Esophagus muscularis mucosa (tissue), 4 donors: ENCODE measurements at places on chromosomes 16 and 17. TPM values are rescaled to one million over a fixed set of nuclear protein-coding genes. Genes with fewer than 3 reads are reported as not detected.

The EFCAB13 gene
- total RNA-seq: 8.8 TPM

The FGF11 gene
- total RNA-seq: not detected

The MT3 gene
- 5.0 TPM for total RNA-seq

The STH gene
- not detected for total RNA-seq

The PRR35 gene
- total RNA-seq: not detected

The ZG16B gene
- total RNA-seq: not detected

The COPZ2 gene
- 68.8 TPM for total RNA-seq

The ARMC5 gene
- total RNA-seq: 5.4 TPM

The TEKT5 gene
- not detected for total RNA-seq

- DNase-seq: no peak
- no peaks in the 10 kb centered on the region for H3K36me3 ChIP-seq
These were observed 322.4 kb downstream of the CBLN1 start for GRCh38 chr16:48959204-48959603.

DNA sequence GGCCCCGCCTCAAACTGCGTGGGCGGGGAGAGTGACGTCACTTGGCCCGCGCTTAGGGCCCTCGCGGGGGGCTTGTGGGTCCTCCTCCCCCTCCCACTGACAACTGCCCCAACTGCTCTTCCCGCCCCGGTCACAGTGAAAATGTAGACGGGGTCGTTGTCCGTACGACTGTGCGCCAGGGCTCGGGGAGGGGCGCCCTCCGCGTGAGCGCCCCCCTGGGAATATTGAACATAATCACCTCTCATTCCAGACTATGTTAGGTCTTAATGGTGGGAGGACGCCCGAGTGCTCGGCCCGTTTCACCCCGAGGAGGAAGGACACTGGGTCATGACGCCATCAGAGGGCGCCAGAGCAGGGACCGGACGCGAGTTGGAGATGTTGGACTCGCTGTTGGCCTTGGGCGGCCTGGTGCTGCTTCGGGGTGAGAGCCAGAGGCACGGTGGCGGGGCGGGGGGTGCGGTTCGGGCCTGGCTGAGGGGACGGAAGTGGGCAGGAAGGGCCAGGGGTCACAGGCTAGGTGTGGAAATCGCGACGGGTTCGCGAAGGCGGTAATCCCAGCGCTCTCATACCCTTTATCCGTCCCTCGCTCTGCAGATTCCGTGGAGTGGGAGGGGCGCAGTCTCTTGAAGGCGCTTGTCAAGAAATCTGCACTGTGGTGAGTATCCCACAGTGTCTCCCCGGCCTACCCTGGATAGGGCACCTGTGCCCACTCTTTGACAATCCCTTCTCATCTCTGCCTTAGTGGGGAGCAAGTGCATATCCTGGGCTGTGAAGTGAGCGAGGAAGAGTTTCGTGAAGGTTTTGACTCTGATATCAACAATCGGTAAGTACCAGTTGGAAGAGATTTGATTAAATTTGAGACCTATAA is at the start of gene ELP5:
Gene ELP5 (plus strand): TSS at position 40 of the 868 bp plus-strand sequence. CDS start 336 bp downstream, at position 376.
- H3K27ac ChIP-seq: peak within 1 kb of the TSS; percentile 99
- peaks cover 21% of the 10 kb centered on the region for H3K36me3 ChIP-seq
- H3K4me1 ChIP-seq: peaks cover 47% of the 10 kb centered on the region
- DNase-seq: peak; percentile 98
- H3K4me3 ChIP-seq: peak within 1 kb of the TSS; percentile 78

DNA sequence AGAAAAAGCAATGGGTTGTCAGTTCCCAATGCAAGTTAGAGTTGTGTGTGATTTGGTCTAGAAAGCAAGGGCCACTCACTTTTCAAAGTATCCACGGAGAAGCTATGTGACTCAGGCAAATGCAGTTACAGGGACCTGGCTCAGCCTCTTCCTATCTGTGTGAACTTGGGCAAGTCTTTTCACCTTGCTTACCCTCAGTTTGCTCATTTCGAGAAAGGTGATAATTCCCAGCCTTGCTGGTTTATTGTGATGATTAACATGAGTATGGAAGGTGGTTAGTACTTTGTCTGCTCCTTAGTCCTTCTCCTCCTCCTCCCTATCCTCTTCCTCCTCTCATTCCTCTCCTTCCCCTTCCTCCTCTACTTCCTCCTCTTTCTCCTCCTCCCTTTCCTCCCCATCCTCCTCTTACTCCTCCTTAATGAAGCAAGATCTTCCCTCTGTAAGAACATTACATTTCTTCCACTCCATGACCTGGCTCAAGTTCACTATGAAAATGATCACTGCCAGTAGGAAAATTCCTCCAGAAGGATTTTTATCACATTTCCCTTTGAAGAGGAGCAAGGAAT is 204.0 kb downstream of the GRIN2A start:
- no peaks in the 10 kb centered on the region for H3K27me3 ChIP-seq
- no peaks in the 10 kb centered on the region for H3K36me3 ChIP-seq
- no peak overlapping the region for H3K27ac ChIP-seq
- DNase-seq: peak; percentile 60
- H3K4me3 ChIP-seq: no peak overlapping the region
- no peaks in the 10 kb centered on the region for H3K4me1 ChIP-seq

- peaks cover 23% of the 10 kb centered on the region for H3K4me1 ChIP-seq
- DNase-seq: no peak
- peaks cover 25% of the 10 kb centered on the region for H3K36me3 ChIP-seq
- peak within 1 kb of the TSS; percentile 46 for H3K27ac ChIP-seq
- H3K27me3 ChIP-seq: no peaks in the 10 kb centered on the region
These were observed at the start of gene SPATA32 for GRCh38 chr17:45261577-45262515. Gene SPATA32 (minus strand): TSS chr17:45262094. CDS start chr17:45262016, 78 bp downstream.

- peaks cover 100% of the 10 kb centered on the region for H3K36me3 ChIP-seq
- no peaks in the 10 kb centered on the region for H3K27me3 ChIP-seq
- no peaks in the 10 kb centered on the region for H3K4me1 ChIP-seq
- no peak for DNase-seq
These were observed 12.1 kb downstream of the ACLY start for GRCh38 chr17:41906465-41907184.

GRCh38 chr17:71273441-71273840 is 847.4 kb upstream of the SOX9 start:
- no peaks in the 10 kb centered on the region for H3K27me3 ChIP-seq
- no peak overlapping the region for H3K4me3 ChIP-seq
- no peaks in the 10 kb centered on the region for H3K36me3 ChIP-seq
- no peak overlapping the region for H3K27ac ChIP-seq

- no peak within 1 kb of the TSS for H3K27ac ChIP-seq
- H3K4me1 ChIP-seq: no peaks in the 10 kb centered on the region
- H3K36me3 ChIP-seq: no peaks in the 10 kb centered on the region
- H3K27me3 ChIP-seq: peaks cover 7% of the 10 kb centered on the region
- H3K4me3 ChIP-seq: no peak within 1 kb of the TSS
These were observed at the start of gene MEFV for GRCh38 chr16:3256146-3256865. Gene MEFV (minus strand): TSS chr16:3256633. CDS start chr16:3256587, 46 bp downstream.

DNA sequence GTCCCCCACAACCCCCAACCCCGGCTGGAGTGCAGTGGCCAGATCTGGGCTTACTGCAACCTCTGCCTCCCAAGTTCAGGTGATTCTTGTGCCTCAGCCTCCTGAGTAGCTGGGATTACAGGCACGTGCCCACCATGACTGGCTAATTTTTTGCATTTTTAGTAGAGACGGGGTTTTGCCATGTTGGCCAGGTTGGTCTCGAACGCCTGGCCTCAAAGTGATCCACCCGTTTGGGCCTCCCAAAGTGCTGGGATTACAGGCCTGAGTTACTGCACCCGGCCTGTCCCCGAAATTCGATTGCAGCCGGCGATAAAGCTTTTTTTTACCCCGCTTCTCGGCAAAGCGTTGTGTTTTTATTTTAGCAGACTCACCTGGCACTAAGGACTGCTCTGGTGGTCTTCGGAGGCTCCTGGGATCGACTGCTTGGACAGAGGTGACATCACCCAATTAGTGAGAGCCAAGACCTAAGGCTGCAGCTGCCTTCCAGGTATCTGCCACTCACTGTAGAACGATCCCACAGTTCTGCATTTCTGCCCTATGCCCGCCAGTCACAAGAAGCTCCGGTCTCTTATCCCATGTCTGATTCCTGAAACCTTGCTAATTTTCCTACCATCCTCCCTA is 82.2 kb upstream of the ARL4D start:
- H3K4me1 ChIP-seq: no peaks in the 10 kb centered on the region
- no peak for DNase-seq
- no peaks in the 10 kb centered on the region for H3K36me3 ChIP-seq
- H3K27ac ChIP-seq: no peak overlapping the region
- no peaks in the 10 kb centered on the region for H3K27me3 ChIP-seq
- no peak overlapping the region for H3K4me3 ChIP-seq

- DNase-seq: no peak
- H3K4me3 ChIP-seq: no peak overlapping the region
- H3K27me3 ChIP-seq: no peaks in the 10 kb centered on the region
These were observed 388.2 kb upstream of the MAF start for GRCh38 chr16:79988721-79989220.

DNA sequence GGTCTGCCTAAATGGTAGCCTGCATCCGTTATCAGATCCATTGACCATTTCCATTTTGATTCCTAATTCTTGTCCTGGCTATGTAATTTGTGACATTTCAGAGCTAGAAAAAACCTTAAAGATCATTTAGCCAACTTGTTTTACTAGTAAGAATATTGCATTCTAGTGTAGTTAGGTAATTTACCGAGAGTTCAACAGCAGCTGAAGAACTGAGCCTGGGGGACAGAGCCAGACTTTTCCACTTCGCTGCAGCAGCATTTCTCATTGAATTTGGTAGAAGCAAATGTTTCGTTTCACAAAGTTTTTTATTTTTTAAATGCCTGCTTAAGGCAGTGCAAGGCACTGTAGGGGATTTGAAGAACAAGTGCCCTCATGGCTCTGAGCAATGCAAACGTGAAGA is 59.2 kb upstream of the MARCHF10 start:
- no peak overlapping the region for H3K4me3 ChIP-seq
- H3K27ac ChIP-seq: no peak overlapping the region
- H3K36me3 ChIP-seq: no peaks in the 10 kb centered on the region
- DNase-seq: no peak
- H3K27me3 ChIP-seq: no peaks in the 10 kb centered on the region
- H3K4me1 ChIP-seq: no peaks in the 10 kb centered on the region

- H3K4me3 ChIP-seq: no peak overlapping the region
- H3K4me1 ChIP-seq: peaks cover 44% of the 10 kb centered on the region
- no peaks in the 10 kb centered on the region for H3K36me3 ChIP-seq
- peak overlapping the region; percentile 63 for H3K27ac ChIP-seq
These were observed 318.9 kb downstream of the MAP2K6 start for GRCh38 chr17:69733171-69734012.

GRCh38 chr16:11399261-11399831 is 54.1 kb downstream of the RMI2 start:
- H3K27me3 ChIP-seq: no peaks in the 10 kb centered on the region
- no peaks in the 10 kb centered on the region for H3K36me3 ChIP-seq

DNA sequence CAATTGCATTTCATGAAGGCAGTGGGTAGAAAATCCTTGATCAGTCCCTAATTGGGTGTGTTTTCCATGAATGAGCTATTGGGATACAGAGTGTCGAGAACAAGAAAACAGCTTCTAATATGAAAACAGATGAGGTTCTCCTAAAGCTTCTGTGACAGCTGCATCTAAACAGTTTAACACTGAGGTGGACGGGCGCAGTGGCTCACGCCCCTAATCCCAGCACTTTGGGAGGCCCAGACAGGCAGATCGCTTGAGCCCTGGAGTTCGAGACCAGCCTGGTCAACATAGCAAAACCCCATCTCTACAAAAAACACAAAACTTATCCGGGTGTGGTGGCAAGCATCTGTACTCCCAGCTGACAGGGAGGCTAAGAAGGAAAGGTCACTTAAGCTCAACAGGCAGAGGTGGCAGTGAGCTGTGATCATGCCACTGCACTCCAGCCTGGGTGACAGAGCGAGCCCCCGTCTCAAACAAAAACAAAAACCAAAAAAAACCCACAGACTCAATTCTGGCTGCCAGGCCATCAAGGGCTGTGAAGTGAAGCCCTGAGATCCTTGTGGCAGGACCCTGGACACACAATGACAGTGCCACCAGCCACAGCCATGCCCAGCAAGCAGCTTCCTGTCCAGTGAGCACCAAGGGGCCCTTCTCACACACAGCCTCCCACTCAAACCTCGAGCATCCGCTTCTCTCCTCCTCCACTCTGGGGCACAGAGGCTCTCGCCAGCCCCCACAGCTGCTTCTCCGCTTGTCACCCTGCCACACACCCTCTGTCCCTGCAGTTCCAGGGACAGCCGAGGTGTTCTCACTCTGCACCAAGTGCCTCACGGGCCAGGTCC is 44.0 kb downstream of the ANKRD11 start:
- peaks cover 96% of the 10 kb centered on the region for H3K4me1 ChIP-seq
- no peak overlapping the region for H3K27ac ChIP-seq
- H3K27me3 ChIP-seq: no peaks in the 10 kb centered on the region
- no peak for DNase-seq
- no peak overlapping the region for H3K4me3 ChIP-seq

- no peaks in the 10 kb centered on the region for H3K27me3 ChIP-seq
- DNase-seq: no peak
- no peaks in the 10 kb centered on the region for H3K36me3 ChIP-seq
These were observed 17.7 kb downstream of the RAI1 start for GRCh38 chr17:17698869-17699351.

DNA sequence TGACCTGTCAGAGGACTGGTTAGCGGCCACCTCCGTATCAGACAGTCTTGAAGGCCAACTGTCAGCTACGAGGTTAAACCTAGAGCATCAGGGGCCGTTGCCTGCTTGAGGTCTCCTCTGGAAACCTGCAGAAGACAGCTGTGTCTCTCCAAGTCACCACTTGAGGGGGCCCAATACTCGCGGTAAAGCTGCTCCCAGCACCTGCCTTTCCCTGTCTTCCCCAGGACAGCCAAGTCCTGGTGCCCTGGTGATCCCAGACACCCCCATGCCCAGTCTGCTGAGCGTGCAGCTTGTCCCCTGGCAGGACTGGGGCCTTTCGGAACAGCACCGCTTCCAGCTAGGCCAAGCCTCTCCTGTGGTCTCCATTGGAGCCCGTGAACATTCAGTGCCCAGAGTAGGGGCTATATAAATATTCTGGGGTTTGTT is 80.1 kb downstream of the DNAH17 start:
- H3K4me1 ChIP-seq: peaks cover 8% of the 10 kb centered on the region
- no peak overlapping the region for H3K27ac ChIP-seq
- DNase-seq: no peak
- no peaks in the 10 kb centered on the region for H3K27me3 ChIP-seq
- H3K36me3 ChIP-seq: no peaks in the 10 kb centered on the region
- no peak overlapping the region for H3K4me3 ChIP-seq

GRCh38 chr17:21361020-21361809 is 14.9 kb upstream of the KCNJ12 start:
- peaks cover 4% of the 10 kb centered on the region for H3K4me1 ChIP-seq
- DNase-seq: no peak
- no peaks in the 10 kb centered on the region for H3K27me3 ChIP-seq
- no peak overlapping the region for H3K27ac ChIP-seq

DNA sequence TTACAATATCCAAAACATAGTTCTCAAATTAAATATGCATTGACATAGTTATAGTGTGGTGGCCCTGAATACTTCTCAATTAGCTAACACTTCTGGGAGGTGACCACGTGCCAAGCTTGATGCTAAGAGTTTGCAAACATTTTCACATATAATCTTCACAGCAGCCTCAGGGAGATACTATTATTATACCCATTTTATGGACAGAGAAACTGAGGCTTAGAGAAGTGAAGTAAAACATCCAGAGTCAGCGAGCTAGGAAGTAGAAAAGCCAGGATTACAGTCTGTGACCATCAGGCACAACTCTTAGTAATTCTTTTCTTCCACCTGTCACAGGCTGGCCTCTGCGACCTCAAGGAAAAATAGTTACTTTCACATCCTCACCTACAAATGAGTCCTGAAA is 102.2 kb upstream of the IRX6 start:
- no peaks in the 10 kb centered on the region for H3K27me3 ChIP-seq
- no peak overlapping the region for H3K4me3 ChIP-seq
- no peaks in the 10 kb centered on the region for H3K4me1 ChIP-seq
- H3K27ac ChIP-seq: no peak overlapping the region

- peaks cover 23% of the 10 kb centered on the region for H3K4me1 ChIP-seq
- H3K4me3 ChIP-seq: no peak overlapping the region
- H3K27ac ChIP-seq: peak overlapping the region; percentile 50
- no peaks in the 10 kb centered on the region for H3K36me3 ChIP-seq
- no peaks in the 10 kb centered on the region for H3K27me3 ChIP-seq
- no peak for DNase-seq
These were observed 314.0 kb upstream of the KCNJ16 start for GRCh38 chr17:69761011-69761410.
